ENCODE measurements at places on chromosomes 6 and 20. TPM values are rescaled to one million over a fixed set of nuclear protein-coding genes. Genes with fewer than 3 reads are reported as not detected.

DNA sequence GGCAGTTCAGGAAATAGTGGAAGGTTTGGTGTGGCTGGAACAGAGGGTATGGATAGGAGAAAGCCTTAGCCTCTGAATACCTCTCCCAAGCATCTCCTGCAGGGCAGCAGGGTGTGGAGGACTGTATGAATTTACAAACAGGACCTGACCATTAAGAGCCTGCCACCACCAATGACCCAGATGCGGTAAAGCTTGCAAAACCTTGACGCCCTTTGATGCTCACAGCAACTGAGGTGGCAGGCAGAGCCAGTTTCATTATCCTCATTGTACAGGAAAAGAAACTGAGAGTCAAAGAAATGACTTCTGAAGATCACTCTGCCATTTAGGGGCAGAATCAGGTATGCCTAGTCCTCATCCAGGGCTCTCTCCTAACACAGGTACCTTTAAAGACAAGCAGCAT lies 2.4 kb downstream of the HM13 start:
- no peak for DNase-seq

DNA sequence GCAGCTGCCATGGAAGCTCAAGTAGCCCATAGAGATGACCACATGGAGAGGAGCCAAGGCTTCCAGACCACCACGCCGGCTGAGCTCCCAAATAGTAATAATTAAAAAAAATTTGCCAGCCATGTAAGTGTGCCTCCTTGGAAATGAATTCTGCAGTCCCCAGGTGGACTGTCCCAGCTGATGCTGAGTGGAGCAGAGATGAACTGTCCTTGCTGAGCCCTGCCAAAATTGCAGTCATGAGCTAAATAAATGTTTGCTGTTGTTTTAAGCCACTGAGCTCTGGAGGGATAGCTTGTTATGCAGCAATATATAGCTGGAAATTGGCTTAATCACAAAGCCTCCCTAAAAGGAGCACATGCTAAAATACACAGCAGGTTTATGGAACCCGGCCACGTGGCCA lies 55.6 kb upstream of the SNRPB2 start:
- no peak for DNase-seq

- DNase-seq: peak; percentile 92
These were observed 98.1 kb upstream of the TNFAIP3 start for GRCh38 chr6:137768935-137769334.

DNA sequence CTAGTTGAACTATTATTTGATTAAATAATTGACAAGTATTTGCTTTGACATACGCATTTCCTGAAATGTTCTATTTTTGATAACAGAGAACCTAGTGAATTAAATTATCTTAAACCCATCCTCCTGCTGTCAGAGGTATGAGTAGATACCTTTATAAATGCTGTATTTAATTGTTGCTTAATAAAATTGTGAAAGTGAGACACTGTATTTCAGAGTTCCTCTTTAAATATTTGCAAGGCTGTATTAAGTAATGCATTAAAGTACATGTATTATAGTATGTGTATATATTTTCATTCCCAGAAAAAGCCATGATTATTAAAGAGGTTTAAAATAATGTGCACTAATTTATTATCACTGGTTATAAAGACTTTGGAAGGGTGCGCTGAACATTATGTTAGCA lies 483.8 kb downstream of the TFAP2B start:
- DNase-seq: no peak

- peak; percentile 23 for DNase-seq
These were observed 984 bp downstream of the TFAP2C start for GRCh38 chr20:56630086-56630493.

- peak; percentile 84 for DNase-seq
These were observed 36.2 kb upstream of the DSP start for GRCh38 chr6:7505189-7505699.

DNA sequence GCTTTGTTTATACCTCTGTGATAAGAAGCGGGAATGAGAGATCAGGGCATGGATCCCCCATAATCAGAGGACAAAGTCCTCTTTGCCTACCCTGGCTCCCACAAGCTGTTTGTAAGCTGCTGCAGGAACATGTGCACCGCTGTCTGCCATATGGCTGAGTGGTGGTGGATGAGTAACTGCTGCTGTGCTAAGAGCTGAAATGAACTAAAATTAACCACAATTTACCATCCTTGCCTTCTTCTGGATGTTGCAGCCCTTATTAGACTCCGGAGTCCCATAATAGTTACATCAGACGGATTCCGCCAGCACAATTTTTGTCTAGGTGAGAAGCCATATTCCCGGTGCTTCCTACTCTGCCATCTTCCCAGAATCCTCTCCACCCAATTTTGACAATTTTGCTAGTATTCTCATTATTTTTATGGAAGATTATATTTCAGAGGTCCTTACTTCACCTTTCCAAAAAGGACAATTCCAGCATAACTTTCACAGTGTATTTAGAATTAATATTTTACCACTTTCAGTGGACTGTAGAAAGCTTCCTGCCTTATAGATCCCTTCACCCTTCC lies 6.0 kb upstream of the CMTR1 start:
- no peak for DNase-seq

GRCh38 chr20:58229198-58229798 lies 845 bp upstream of the ANKRD60 start:
- no peak for DNase-seq

DNA sequence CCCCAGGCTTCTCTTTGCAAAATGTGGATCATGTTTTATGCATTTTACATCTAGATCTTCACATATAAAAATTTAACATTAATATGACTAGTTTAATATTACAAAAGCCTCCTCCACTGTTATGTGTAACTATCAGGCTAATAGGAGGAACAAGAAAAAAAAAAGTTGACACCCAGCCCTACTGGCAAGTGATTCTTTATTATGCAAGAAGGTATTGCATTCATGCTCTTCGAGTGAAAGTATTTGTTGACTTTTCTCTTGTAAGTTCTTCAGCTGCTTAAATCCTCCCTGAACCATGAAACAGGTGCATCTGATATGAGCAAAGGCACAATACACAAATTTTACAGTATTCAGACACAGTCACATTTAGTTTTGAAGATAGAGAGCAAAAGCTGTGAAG lies 716 bp upstream of the HLA-DQB2 start:
- no peak for DNase-seq

GRCh38 chr6:2008383-2008976 lies 236.9 kb downstream of the GMDS start:
- no peak for DNase-seq

- DNase-seq: no peak
These were observed 40.9 kb upstream of the GCM1 start for GRCh38 chr6:53189554-53189953.

- DNase-seq: peak; percentile 74
These were observed 5.9 kb downstream of the TP53INP2 start for GRCh38 chr20:34709831-34710567.

Gene CHRNA4
- total RNA-seq: not detected

Gene CALHM4
- not detected for total RNA-seq

Gene RIMS4
- 10.9 TPM for total RNA-seq

Gene LGSN
- total RNA-seq: not detected

Gene SLC17A1
- total RNA-seq: not detected

Gene SNAP91
- 0.05 TPM for total RNA-seq

Gene FERMT1
- 6.7 TPM for total RNA-seq

Gene TFAP2C
- total RNA-seq: 1.5 TPM

Gene OOEP
- total RNA-seq: not detected
